ENCODE measurements at places on chromosomes 1 and 21. TPM values are rescaled to one million over a fixed set of nuclear protein-coding genes. Genes with fewer than 3 reads are reported as not detected.

DNA sequence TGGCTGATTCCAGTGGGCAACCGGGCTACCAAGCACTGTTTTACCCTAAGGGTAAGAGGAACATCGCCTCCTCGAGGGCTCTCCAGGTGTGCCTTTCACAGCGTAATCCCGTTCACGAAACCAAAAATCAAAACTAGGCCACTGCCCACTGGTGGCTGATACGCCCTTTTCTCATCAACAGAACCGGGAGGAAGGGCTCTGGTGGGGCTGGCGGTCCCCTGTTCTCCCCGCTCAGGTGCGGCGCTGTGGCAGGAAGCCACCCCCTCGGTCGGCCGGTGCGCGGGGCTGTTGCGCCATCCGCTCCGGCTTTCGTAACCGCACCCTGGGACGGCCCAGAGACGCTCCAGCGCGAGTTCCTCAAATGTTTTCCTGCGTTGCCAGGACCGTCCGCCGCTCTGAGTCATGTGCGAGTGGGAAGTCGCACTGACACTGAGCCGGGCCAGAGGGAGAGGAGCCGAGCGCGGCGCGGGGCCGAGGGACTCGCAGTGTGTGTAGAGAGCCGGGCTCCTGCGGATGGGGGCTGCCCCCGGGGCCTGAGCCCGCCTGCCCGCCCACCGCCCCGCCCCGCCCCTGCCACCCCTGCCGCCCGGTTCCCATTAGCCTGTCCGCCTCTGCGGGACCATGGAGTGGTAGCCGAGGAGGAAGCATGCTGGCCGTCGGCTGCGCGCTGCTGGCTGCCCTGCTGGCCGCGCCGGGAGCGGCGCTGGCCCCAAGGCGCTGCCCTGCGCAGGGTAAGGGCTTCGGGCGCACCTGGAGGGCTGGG is at the start of gene IL6R:
Gene IL6R, plus strand, starts transcription at position 360 of the 763 bp plus-strand sequence. Its CDS starts 287 bp downstream, at position 647.
- H3K36me3 ChIP-seq, result no peaks in the 10 kb centered on the region
- H3K4me3 ChIP-seq, result peak within 1 kb of the TSS; percentile 60
- DNase-seq, result peak; percentile 96
- peak within 1 kb of the TSS; percentile 95 for H3K27ac ChIP-seq
- peaks cover 47% of the 10 kb centered on the region for H3K4me1 ChIP-seq

- no peaks in the 10 kb centered on the region for H3K27me3 ChIP-seq
- no peak overlapping the region for H3K4me3 ChIP-seq
- no peak overlapping the region for H3K27ac ChIP-seq
- no peaks in the 10 kb centered on the region for H3K36me3 ChIP-seq
Observed at GRCh38 chr1:162922201-162922600, 61.2 kb upstream of the CCDC190 start.

DNA sequence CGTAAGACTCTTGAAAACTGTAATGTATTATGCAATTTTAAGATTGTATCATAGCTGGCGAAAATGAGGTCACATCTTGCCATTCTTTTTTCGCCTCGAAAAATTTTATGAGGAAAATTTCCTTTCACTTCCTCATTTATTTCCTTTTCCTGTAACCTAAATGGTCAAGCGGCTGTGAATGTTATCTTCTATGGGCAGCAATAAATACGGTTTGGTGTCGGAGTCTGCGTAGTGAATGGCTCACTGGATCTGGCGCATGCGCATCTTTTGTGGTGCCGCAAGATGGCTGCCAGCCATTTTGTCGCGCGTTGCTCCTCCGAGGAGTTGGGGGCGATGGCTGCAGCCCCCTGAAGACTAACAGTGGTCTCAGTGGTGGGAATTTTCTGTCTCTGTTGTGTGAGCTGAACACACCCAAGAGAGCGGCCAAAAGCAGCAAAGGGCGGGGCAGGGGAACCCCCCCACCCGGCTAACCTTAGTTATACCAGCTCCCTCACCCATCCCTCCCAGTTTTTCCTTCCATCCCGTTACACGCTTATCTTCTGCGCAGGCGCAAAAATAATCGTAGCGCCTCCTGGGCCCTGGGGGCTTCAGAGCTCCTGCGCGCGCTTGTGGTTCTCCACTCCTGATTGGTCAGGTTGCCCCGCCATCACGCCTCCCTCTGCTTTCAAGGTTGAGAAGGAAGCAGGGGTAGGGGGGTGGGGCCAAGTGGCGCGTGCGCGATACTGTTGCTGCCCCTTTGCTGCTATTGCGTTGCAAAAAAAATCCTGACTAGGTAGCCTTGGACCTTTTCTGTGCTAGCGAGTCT is at the start of gene RPRD2:
Gene RPRD2, plus strand, starts transcription at position 722 of the 805 bp plus-strand sequence. CDS start 568 bp downstream, outside the sequence.
- peak; percentile 96 for DNase-seq
- no peaks in the 10 kb centered on the region for H3K27me3 ChIP-seq
- H3K36me3 ChIP-seq, result no peaks in the 10 kb centered on the region
- peak within 1 kb of the TSS; percentile 96 for H3K27ac ChIP-seq

GRCh38 chr1:9700340-9700739 is 48.8 kb downstream of the PIK3CD start:
- DNase-seq, result no peak
- H3K4me1 ChIP-seq, result no peaks in the 10 kb centered on the region
- no peak overlapping the region for H3K4me3 ChIP-seq
- H3K36me3 ChIP-seq, result no peaks in the 10 kb centered on the region
- H3K27me3 ChIP-seq, result no peaks in the 10 kb centered on the region

DNA sequence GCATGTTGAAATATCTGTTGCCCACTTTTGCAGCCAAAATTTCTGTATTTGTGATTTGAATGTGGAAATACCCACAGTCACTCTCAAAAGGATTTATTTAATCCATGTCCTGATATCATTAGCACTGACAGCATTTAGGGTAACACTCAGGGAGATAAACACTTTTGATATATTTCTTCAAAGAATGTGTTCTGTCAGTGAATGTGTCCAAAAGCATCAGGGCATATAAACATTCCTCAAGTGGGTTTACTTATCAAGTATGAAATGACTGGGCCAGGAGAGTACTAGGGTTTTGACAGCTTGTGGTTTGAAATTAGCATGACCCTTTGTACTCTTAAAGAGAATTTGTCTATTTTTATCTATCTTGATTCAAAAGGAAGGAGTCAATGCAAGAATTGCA is 1302.1 kb upstream of the ADGRL2 start:
- DNase-seq, result no peak
- H3K27ac ChIP-seq, result no peak overlapping the region
- no peaks in the 10 kb centered on the region for H3K27me3 ChIP-seq
- no peaks in the 10 kb centered on the region for H3K4me1 ChIP-seq

Gene MATN1
- total RNA-seq, result not detected

GRCh38 chr21:37710546-37711285 is 205.5 kb downstream of the KCNJ6 start:
- H3K36me3 ChIP-seq, result no peaks in the 10 kb centered on the region
- no peak overlapping the region for H3K4me3 ChIP-seq
- no peak for DNase-seq
- H3K27ac ChIP-seq, result no peak overlapping the region

GRCh38 chr1:156638189-156638985 is 3.5 kb upstream of the BCAN start:
- H3K27ac ChIP-seq, result no peak overlapping the region
- no peak for DNase-seq
- peaks cover 12% of the 10 kb centered on the region for H3K4me1 ChIP-seq
- H3K27me3 ChIP-seq, result peaks cover 28% of the 10 kb centered on the region
- H3K4me3 ChIP-seq, result no peak overlapping the region

GRCh38 chr1:112395256-112395820 is 676 bp upstream of the CTTNBP2NL start:
- H3K27ac ChIP-seq, result peak overlapping the region; percentile 91
- H3K4me1 ChIP-seq, result peaks cover 70% of the 10 kb centered on the region
- no peaks in the 10 kb centered on the region for H3K36me3 ChIP-seq
- H3K4me3 ChIP-seq, result peak overlapping the region; percentile 83
- H3K27me3 ChIP-seq, result no peaks in the 10 kb centered on the region

DNA sequence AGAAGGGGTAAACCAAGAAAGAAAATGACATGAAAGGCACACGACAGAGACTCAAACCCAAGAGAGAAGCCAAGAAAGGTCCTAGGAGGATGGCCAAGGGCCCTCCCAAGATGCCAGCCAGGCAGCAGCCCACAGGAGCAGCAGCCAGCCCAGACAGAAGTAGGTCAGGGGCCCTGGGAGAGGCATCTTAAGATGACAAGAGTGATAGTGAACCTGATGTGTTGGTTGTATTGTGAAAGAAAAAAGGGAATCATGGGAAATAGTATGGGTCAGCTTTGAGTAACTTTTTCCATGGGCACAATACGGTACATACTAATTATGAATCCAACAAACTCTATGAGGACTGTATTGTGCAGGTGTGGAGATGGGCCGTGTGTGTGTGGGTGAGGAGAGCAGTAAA is 3.3 kb downstream of the CCSAP start:
- H3K36me3 ChIP-seq, result no peaks in the 10 kb centered on the region
- H3K4me3 ChIP-seq, result no peak overlapping the region
- no peak for DNase-seq

Gene AZIN2
- total RNA-seq, result 4.8 TPM

DNA sequence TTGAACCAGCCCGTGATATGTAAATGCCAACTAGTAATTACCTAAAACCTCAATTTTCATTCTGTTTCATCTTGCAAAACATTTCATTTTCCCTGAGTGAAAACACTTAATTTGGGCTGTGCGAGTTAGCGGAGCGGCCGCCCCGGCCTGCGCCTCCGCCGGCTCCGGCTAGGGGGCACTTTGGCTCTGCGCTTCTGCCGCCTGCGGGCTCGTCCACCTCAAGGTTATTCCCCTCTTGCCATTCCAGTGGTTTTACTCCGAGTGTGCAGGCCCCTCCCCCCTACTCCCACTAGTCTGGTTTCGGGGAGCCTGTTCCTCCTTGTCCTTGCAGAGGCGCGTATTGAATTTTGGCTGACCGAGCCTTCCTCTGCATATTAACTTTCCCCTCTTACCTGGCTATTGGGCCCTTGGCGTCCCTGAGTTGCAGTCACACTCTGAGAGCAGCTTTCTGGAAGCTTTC is 55.6 kb downstream of the PEX14 start:
- no peaks in the 10 kb centered on the region for H3K36me3 ChIP-seq
- peak; percentile 84 for DNase-seq
- H3K4me3 ChIP-seq, result no peak overlapping the region

DNA sequence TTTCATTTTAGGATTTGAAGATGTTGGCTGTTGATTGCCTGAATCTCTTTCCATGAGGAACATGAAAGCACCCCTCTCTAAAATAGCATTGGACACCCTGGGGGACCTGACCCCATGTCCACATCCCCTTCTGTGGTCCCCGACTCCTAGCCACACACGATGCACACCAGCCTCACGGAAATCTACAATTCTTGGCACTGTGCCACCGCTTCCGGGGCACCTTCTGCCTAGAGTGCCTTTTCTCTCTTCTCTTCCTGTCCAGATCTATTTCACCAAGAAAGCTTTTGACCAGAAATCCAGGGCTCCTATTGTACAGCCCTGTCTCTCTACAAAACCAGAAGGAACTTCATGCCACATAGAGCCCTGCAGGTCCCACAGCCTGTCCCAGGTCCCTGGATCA is 50.3 kb downstream of the MYSM1 start:
- no peaks in the 10 kb centered on the region for H3K27me3 ChIP-seq
- H3K4me3 ChIP-seq, result no peak overlapping the region
- no peaks in the 10 kb centered on the region for H3K36me3 ChIP-seq

Gene FTCD
- total RNA-seq, result not detected

GRCh38 chr1:12383001-12383400 is 153.2 kb downstream of the VPS13D start:
- no peaks in the 10 kb centered on the region for H3K27me3 ChIP-seq
- DNase-seq, result no peak
- H3K36me3 ChIP-seq, result peaks cover 43% of the 10 kb centered on the region
- no peak overlapping the region for H3K4me3 ChIP-seq

GRCh38 chr1:67735806-67736627 is 51.0 kb downstream of the GADD45A start:
- no peaks in the 10 kb centered on the region for H3K27me3 ChIP-seq
- peak overlapping the region; percentile 71 for H3K27ac ChIP-seq
- peaks cover 18% of the 10 kb centered on the region for H3K4me1 ChIP-seq
- DNase-seq, result peak; percentile 41
- no peaks in the 10 kb centered on the region for H3K36me3 ChIP-seq
